ENCODE measurements at places on chromosomes 2 and 18.

DNA sequence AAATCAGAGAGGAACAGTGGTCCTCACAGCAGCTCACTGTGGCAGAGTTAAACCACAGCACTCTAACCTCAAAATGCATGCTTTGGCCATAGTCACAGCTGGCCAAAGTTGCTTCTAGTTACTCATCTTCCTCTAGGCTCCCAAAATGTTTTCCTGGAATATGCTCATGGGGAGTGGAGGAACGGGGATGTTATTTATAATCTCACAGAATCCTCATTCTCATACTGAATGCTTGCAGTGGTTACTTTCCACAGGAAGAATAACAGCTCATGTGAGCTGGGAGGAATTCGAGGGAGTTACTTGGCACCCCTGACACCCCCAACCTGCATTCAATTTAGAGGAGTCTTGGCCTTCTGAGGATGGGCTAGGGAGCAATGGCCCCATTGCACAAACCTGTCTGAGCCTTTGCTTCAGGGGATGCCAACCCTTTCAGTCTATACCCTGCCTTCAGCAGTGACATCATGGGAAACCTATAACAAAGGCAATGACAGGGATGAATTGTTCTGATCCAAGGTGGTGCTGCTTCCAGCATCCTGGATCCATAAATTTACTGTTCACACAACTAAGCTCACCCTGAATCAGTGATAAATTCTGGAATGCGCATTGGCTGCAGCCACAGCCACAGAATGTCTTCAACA lies 22.4 kb upstream of the CCBE1 start:
- DNase-seq: no peak

DNA sequence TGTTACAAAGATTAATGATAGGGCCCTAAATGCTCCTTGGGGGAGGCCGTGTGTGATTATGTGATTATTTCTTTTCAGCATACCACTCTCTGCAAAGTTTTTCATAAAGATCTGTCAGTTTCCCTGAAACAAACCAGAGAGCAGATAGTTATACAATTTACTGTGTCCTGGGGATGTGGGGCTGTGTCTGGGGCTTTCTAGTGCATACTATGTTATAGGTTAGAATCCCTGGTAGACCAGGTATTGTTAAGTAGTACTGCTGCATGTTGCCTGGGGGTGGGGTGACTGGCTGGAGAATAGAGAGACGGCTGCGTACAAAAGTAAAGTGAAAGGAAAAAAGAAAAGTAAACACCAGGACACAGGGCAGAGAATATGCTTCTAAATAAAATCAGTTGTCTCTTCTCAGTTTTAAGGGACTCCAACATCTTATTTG lies 3.3 kb upstream of the CCBE1 start:
- no peak for DNase-seq

GRCh38 chr2:101699755-101700461 lies 2.4 kb downstream of the MAP4K4 start:
- peak; percentile 29 for DNase-seq

- no peak for DNase-seq
Measured at GRCh38 chr2:17571681-17572080, 31.2 kb downstream of the VSNL1 start.

DNA sequence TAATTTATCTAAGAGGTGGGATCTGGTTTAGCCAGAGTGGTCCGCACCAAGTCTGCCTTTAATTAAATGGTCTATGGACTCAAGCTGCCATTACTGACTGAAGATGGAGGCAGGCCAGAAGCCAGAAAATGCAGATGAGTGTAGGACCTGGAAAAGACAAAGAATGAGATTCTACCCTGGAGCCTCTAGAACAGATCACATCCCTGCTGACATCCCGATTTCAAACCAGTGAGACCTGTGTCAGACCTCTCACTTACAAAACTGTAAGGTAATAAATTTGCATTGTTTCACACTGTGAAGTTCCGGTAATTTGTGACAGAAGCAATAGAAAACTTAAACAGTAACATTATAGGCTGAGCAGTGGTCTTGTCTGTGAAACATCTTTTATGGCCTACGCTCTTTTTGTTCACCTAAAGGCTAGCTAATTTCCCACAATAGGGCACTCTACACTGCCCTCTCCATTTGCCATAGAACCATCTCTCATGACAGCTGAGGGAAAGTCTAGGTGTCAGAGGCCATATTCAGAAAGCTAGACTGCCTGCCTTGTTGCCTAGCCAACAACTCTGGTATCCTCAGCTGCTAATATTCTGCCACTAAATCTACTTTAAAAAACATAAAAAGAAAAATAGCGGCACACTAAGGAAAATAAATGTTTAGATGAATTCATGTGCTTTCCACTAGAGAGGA lies 1396.2 kb upstream of the PIK3C3 start:
- DNase-seq: no peak

- DNase-seq: peak; percentile 84
Measured at GRCh38 chr2:171160956-171161740, 455 bp upstream of the TLK1 start.

DNA sequence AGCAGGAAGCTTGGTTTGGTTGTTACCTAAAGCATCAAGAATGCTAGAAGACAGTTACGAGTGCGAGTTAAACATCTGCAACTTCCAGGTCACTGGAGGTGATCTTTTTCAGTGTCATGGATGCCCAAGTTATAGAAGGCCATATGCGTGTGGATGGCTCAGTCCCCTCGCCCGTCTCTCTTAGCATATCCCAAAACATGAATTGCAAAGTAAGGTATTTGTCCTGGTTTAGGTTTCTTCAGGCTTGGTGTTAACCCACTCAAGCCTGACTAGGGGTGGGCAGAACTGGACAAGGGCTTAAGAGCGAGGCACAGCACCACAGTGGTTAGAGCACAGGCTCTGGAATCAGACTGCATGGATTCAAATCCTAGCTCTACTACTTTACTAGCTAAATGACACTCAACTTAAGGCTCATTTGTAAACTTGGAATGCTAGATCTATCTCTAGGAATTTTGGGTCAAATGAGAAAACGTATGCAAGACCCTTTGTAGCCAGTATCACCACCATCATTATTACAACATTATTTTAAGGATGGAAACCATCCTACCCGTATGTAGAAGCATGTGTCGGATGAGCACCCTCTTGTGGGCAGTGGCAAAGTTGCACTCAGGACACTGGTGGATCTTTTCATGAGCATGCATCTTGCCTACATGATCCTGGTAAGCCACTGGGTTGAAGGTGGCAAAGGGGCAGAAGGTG lies 11.2 kb downstream of the ZNF142 start:
- DNase-seq: peak; percentile 58

- DNase-seq: no peak
Measured at GRCh38 chr2:144645083-144645778, 125.3 kb upstream of the ZEB2 start.

DNA sequence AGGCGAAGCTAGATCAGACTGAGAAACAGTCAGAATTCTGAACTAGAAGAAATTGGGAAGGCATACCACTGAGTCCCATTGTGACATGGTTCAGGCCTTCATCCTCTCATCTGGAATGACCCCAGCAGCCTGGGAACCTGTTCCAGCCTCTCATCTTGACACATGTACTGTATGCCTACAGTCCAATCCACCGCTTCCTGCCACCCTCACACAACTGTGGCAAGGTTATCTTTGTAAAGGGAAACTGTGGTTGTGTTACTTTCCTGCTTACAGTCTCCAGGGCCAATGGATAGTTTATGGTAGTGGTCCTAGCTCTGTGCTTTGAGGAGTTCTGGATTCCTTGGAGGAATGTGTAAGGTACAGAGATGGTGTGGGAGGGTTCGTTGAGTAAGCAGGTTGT lies 296.9 kb upstream of the TRIB2 start:
- no peak for DNase-seq

DNA sequence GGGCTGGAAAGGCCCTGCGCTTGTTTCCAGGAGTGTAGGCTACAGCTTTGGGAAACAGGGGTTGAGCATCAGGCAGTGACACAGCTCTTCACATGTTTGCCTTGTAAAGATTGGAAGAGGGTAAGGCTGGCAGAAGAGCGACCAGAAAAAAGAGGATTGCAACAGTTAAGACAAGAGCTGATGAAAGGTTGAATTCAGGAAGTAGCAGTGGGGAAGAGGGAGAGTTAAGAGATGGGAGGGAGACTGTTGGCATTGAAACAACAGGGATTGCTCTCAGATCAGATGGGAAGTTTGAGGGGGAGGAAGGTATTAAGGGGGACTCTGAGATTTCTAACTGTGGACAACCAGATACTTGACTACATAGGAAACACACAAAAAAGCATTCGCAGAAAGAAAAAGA lies 96.9 kb downstream of the CTAGE1 start:
- DNase-seq: no peak

- no peak for DNase-seq
Measured at GRCh38 chr2:167582619-167583018, 664.8 kb downstream of the STK39 start.

DNA sequence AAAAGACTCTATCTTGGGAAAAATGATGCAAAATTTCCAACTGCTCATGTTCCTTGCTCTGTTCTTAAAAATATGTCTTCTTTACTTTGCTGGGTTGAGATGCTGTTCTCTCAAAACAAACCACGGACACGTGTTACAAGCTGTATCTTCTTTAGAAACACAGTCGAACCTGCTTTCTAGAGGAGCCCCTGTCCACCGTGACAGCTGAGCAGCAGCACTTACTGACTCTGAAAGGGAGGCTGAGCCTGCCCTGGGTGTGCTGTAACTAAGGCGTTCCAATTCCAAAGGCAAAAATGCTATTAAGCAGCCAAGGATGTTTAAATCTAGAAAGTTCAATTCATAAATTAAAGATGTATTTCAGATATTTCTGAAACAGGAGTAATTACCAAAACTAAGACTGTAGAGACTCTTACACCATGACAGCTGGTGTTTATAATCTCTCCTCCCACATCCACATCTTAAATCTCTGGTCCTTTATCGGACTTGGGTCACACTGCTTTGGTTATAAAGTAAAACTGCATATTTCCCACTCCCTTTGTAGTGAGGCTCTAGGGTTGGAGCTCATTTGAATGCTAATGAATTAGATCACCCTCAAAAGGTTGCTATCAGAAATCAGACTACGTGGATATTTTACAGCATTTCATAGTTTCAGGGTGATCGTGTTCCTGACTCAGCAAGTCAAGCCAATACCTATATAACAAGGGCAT lies 281.2 kb upstream of the LYPD1 start:
- DNase-seq: no peak

DNA sequence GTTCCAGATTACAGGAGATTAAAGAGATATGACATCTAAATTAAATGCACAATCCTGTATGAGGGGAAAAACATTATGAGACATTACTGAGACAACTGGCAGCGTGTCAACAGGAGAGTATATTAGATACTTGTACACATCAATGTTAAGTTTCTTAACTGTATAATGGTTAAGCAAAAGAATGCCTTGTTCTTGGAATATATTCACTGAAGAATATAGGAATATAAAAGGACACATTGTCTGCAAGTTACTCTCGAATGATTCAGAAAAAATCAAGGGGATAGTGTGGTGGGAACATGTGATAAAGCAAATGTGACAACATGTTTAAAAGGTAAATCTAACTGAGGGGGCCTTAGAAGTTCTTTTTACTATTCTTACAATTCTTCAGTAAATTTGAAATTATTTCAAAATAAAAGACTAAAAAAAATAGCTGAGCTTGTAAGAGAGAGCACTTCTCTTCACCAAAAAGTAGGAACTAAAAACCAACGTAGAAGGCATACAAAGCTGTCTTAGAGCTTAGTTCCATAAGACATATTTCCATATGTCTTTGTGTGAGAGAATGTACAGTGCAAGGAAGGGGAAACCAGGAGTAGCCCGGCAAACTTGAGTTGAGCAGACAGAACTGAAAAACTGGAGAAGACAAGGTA lies 7.5 kb downstream of the WDPCP start:
- DNase-seq: no peak

DNA sequence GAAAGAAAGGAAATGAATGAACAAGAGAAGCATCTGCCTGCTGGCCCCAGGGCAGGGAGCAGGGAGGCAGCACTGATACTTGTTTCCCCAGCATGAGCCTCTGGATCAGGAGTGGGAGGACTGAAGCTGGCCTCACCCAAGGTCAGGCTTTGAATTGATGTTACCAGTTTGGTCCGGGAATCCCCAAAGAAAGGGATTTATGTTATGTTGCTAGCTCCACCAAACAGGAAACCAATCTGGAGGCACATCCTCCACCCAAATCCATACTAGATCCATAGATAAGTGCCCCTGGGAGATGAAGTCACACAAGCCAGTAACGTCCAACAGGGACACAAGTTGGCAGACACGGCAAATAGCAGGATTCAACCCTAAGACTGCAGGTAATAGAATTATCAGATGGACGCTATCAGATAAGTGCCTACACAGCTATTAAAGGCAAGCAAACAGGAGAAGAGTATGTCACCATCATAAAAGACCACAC lies 85.9 kb downstream of the MTCL1 start:
- DNase-seq: no peak

GRCh38 chr2:158931572-158931971 lies 36.9 kb upstream of the TANC1 start:
- no peak for DNase-seq

DNA sequence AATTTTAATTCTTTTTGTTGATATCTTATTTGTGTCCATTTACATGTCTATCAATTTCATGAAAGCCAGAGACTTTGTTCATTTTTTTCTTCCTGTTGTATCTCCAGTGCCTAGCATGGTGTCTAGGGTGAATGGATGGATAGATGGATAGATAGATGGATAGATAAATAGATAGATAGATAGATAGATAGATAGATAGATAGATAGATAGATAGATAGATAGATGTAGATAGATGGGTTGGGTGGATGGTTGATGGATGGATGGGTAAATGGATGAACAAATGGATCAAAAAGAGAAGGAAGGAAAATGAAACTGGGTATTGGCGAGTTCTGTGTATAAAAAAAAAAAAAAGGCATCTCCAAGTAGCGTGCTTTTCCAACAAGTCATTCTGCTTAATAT lies 120.5 kb downstream of the FAM124B start:
- no peak for DNase-seq

DNA sequence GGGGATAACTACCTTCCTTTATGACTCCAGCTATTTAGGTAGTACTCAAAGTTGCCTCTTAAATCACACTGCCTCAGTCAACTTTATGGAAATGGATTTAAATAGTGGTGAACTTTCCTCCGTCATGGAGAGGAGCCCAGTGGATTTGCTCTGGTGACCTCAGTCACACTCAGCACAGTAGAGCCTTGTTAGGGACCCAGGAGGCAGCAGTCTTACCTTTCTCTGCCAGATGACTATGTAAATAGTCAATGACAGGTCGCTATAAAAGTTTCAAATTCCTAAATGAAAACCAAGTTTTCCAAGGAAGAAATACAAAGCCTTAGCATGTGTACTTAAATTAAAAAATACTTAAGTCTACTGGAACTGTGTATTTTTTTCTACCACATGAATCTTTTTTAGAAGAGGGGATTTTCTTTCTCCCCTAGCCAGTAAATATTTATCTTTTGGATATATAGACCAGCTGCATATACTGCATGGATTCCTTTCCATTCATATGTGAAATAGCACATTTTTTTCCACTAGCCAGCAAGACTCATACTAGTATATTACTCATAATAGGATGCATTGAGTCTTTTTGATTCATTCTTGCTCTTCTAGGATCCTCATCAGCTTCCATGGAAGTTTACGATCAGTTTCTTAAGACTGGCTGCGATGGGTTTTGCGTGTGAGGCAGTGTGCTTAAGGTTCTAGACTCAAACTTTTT lies 147.1 kb downstream of the FMNL2 start:
- DNase-seq: no peak

GRCh38 chr2:102130647-102130991 lies 11.9 kb upstream of the IL1R1 start:
- DNase-seq: no peak

- DNase-seq: no peak
Measured at GRCh38 chr2:140248623-140249022, 1468.4 kb upstream of the NXPH2 start.

Data from NCI-H2171 treated with DMSO at 0.1 percent for 48 hours (cell line).